ENCODE measurements at places on chromosomes 6 and 20.

- DNase-seq, result no peak
Observed at GRCh38 chr6:167200806-167201205, 43.0 kb upstream of the GPR31 start.

DNA sequence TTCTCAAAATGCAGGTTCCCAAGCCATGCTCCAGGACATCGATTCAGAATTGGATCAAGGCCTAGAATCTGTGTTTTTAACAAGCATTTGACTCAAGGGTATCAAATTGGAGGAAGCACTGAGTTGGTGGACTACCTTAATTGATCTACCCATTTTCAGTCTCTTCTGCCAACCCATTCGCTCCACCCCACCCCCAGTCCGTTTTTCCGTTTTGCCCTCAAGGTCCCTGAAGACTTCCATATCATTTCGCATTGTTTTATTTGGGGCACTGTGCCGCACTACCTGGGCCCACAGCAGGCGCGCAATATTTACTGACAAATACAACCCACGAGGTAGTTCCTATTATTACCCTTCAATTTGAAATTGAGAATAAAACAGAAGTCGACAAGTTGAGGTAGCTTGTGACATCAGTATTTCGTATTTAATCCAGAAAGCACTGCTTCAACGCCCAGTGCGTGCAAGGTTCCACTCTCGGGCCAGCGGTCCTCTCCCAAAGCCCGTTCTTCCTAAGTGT, 557 bp upstream of the DHX35 start:
- DNase-seq, result no peak

DNA sequence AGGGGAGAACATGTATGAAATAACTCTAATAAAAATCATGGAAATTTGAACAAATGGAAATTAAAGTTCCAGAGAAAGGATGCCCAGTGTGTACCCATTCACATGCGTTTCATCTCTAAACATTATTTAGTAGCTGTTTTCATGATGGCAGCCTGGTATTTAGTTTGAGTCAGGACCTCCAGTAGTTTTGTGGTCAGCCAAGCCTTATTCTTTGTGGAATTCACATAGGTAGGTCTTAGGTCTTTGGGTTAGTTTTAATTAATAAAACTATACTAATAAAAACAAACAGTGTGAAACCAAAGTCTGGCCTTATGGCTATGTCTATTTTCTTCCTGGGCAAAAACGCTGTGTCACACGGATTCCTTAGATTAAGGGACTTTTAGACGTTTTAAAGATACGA, 137.8 kb downstream of the FOXC1 start:
- no peak for DNase-seq

DNA sequence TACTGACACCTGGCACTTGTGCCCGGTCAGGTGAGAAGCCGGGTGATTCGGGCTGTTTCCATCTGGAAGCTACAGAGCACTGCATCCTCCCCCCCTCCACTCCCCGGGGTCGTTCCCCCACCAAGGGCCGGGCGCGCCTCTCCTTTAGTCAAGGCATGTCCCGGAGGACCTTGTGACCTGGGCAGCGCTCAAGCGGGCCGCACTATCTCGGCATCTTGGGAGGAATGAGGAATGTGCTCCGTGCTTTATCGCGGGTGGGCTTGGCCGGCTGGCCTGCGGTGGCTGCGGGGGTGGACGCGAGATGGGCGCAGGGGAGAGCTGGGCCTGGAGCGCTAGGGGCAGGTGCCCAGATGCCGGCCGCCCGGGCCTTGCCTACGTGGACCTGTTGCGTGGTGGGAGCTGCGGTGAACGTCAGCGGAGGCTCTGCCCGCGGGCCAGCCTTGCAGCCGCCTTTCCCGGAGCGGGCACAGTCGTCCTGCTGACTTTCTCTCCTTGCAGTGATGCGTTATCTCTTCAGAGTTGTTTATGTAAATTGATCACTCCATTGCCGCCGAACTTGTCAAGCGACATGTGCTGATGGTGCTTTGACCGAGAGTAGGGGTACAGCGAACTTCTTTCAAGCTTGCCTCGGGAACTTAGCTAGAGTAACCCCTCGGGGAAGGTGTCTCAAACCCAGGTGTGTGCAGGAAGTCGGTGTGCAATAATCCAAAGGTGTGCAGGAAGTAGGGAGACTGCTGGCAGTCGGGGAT, 1.1 kb downstream of the LRRC1 start:
- DNase-seq, result peak; percentile 16

GRCh38 chr6:123551939-123552707, 84.6 kb downstream of the TRDN start:
- DNase-seq, result no peak

- DNase-seq, result no peak
Observed at GRCh38 chr20:58438970-58439808, 50.2 kb downstream of the VAPB start.

GRCh38 chr6:41085182-41085581, 12.4 kb downstream of the NFYA start:
- DNase-seq, result no peak

DNA sequence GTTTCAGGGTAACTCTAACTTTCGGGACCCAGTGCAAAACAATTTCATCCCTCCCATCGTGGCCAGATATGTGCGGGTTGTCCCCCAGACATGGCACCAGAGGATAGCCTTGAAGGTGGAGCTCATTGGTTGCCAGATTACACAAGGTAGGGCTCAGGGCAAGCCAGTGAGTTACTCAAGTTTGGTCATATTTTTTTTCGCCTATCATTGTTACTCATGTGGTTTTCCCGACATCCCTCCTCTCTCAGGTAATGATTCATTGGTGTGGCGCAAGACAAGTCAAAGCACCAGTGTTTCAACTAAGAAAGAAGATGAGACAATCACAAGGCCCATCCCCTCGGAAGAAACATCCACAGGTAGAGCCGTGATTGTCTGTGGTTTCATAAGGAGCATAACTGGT, 58.2 kb downstream of the DCBLD1 start:
- DNase-seq, result no peak

DNA sequence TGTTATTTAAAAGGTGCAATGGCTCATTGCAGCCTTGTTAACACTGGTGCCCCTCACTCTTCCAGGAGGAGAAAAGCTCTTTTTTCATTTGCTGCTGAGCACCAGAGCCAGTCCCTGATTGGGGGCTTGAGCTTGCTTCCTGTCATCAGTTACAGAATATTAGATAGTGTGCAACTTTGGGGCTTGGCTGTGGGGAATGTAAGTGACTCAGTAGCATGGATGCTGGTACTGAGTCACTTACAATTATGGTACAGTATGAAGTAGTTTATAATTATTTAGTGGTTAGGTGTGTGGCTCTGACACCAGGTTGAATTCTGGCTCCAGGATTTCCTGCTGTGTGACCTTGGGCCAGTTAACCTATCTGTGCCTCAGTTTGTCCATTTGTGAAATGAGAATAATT, 37.6 kb downstream of the ANKS1A start:
- DNase-seq, result no peak

DNA sequence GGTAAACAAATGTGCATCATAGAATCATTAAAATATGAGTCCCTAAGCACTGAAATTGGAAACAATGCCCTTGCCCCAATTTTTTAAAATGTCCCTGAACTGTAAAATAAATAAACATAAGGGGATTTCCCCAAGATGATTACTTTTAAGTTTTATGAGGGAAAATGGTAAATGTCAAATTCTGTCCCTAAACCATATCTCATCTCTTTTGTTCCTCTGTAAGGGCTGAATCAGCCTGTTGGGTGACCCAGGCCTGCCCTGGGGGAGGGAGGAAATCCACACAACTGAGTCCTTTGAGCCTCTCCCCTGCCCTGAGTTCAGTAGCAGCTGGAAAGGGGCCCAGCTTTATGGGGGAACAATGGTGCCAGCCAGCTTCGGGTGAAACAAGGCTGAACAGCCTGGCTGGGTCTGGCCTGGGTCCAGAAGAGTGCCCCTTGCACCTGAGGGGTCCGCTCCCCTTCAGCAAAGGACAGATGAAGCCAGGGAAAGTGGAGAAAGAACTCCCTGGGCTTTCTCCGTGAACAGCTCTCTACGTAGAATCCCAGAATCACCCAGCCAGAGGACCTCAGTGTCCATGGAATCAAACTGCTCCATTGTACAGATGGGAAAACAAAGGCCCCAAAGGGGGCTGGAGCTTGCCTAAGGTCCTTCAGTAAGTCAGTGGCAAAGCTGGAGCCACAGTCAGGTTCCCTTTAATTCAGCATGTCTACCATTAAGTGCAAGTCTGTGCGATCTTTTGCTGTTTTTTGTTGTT, 28.2 kb upstream of the ITCH start:
- no peak for DNase-seq
